ENCODE measurements at places on chromosomes 4 and X.

- no peak for DNase-seq
Observed at GRCh38 chrX:79107891-79108718, 36.4 kb upstream of the GPR174 start.

GRCh38 chr4:114156371-114156770 is 176.9 kb upstream of the ARSJ start:
- DNase-seq, result no peak

GRCh38 chr4:87024201-87024600 is 89.4 kb downstream of the AFF1 start:
- no peak for DNase-seq

- no peak for DNase-seq
Observed at GRCh38 chr4:76488888-76489685, 54.1 kb downstream of the SHROOM3 start.

- DNase-seq, result no peak
Observed at GRCh38 chr4:30903502-30904214, 183.5 kb downstream of the PCDH7 start.

GRCh38 chr4:183912585-183912984 is 7.5 kb downstream of the STOX2 start:
- DNase-seq, result no peak

- no peak for DNase-seq
Observed at GRCh38 chr4:147610686-147611085, 6.5 kb upstream of the TMEM184C start.

GRCh38 chr4:75235359-75235951 is 278.7 kb downstream of the RCHY1 start:
- DNase-seq, result no peak

- DNase-seq, result no peak
Observed at GRCh38 chr4:2324891-2325290, 63.0 kb upstream of the MXD4 start.

- DNase-seq, result no peak
Observed at GRCh38 chr4:52197306-52197705, 146.2 kb downstream of the SPATA18 start.

DNA sequence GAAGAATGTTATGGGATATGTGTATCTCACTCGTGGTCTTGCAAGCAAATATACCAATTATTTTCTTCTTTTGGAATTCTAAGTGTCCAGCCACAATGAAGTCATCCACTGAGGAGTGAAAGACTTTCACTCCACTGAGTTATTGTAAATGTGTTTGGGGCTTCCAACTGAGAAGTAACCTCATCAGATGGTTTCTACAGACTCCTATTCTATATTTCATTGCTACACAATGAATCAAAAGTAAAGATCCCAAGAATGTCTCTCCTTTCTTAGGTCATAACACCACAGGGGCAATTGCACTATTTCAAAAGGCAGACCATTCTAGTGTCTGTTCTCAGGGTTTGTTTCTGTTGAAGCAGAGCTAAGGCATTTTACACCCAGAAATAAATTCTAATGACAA is 12.3 kb upstream of the VCX2 start:
- DNase-seq, result no peak

GRCh38 chrX:70219938-70220764 is 14.3 kb upstream of the AWAT1 start:
- DNase-seq, result no peak

- no peak for DNase-seq
Observed at GRCh38 chr4:146330392-146330791, 116.1 kb downstream of the REELD1 start.

DNA sequence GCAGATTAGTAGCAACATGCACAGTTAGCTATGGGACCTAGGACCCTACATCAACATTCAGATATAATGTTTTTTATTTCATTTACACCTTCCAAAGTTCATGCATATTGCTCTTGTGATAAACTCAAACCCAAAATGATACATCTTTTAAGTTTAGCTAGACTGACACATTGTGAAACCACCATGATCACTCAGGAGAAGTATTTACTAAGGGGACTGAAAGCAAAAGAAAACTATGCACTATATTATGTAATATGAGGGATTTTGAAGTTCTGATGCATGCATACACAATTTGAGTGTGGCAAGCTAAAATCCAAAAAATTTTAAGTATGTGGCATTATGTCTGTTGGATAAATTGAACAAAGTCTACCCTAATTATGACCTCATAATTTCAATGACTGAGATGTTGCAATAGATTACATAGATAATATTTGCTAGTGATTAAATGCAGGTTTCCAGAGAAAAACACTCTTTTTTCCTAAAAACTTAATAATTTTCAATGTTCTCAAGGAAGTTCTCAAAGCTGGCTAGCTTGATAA is 914.8 kb upstream of the GRIA3 start:
- no peak for DNase-seq

DNA sequence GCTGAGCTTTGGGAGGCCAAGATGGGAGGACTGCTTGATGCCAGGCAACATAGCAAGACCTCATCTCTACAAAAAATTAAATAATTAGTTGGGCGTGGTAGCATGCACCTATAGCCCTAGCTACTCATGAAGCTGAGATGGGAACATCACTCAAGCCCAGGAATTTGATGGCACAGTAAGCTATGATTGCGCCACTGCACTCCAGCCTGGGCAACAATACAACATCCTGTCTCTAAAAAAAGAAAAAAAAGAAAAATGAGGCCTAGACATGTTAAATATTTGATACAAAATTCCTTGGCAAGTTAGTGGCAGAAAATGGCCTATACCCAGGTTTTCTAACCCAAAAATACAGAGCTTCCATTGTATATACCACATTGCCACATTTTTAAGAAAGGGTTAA is 88.1 kb upstream of the MAB21L2 start:
- no peak for DNase-seq

DNA sequence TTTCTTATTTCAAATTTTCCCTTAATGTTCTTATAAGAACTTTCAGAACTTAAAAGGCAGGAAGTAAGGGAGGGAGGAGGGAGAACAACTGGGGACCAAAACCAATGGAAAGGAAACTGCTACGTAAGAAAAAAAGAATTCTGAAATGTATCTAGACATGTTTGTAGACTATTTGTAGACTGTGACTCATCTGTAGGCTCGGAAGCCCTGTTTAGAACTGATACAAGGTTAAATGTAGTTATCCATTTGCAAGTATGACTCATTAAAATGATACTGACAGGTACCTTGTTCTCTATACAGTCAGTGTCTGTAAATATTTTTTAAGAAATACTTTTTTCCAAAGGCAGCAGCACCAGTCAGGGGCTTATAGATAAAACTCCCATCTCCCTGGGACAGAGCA is 202.0 kb downstream of the DHX15 start:
- no peak for DNase-seq

- DNase-seq, result no peak
Observed at GRCh38 chr4:140237616-140238350, 83.8 kb upstream of the MAML3 start.

- no peak for DNase-seq
Observed at GRCh38 chrX:47093248-47093647, 15.0 kb downstream of the RGN start.

GRCh38 chr4:112127048-112127637 is 18.1 kb upstream of the FAM241A start:
- DNase-seq, result no peak

GRCh38 chrX:68865300-68865699 is 36.5 kb downstream of the EFNB1 start:
- DNase-seq, result no peak

GRCh38 chrX:110002300-110003166 is at the start of gene TMEM164:
Gene TMEM164, plus strand, starts transcription at chrX:110003114. Its CDS starts 661 bp downstream, at chrX:110003775.
- DNase-seq, result peak; percentile 82

DNA sequence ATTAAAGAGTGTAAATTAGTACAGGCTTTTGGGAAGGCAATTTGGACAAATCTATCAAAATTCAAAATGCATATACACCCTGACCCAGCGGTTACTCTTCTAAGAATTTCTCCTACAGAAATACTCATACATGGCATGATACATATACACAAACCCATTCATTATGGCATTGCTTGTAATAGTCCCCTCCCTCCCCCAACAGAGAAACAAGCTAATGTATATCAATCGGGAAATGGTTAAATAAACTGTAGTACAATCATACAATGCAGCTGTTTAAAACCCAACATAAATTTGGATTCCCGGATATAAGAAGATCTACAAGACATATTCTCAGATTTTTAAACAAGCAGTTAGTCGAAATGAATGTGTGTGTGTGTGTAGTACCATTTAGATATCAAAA is 808 bp downstream of the HUWE1 start:
- no peak for DNase-seq

DNA sequence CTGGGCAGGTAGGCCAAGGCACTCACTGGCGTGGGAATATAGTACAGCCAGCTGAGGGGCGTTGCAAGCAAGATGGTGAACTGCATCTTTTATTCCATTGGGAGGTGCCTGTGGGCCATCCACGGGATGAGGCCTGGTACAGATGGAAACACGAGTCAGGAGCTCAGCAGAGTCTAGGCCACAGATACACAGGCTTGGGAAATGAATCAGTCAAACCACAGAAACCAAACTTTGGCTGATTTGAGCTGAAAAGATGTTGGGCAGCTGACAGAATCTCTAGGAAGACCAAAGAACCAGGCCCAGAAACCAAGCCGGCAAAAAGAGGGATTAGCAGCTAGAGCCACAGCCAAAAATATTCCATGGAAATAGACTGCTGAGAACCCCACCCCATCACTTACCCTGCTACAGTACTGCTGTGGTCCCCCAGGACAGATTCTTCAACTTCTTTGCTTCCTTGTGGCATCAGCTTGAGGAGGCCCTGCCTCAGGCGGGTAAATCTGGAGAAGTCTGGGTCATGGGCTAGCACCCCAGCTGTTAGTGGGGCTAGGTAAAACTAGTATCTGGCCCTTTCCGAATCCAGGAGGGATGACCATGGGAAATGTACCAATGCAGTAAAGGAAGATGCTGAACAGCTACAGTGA is 75.4 kb downstream of the TMEM131L start:
- peak; percentile 41 for DNase-seq

DNA sequence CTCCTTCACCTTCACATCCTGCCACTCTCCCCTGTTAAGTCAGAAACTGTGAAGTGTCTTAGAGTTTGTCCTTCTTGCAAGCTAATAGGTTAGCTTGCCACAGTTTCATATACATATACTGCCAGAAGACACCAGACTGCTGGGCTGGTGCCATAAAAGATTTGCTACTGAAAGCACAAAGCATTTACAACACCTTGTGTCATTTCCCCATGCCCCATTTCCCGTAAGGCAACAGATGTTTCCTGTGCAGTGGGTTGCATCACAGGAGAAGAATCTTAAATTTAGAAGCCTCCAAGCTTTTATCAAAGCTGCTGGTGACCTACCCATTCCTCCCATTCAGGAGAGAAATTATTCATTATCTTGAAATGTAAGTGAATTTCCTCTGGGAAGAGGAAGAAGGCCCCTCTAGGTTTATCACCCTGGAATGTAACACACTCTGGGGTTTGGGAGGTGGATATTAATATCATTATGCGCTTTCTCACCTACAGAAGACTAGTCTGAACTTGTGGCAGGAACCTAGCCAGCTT is 34.5 kb upstream of the RAB33B start:
- DNase-seq, result peak; percentile 19

- no peak for DNase-seq
Observed at GRCh38 chr4:103158760-103159159, 39.4 kb downstream of the CENPE start.

- DNase-seq, result no peak
Observed at GRCh38 chrX:112851161-112851779, 10.6 kb upstream of the AMOT start.

- DNase-seq, result no peak
Observed at GRCh38 chr4:158538176-158538575, 16.5 kb downstream of the RXFP1 start.

- no peak for DNase-seq
Observed at GRCh38 chrX:15785176-15785750, 5.0 kb upstream of the ZRSR2 start.

DNA sequence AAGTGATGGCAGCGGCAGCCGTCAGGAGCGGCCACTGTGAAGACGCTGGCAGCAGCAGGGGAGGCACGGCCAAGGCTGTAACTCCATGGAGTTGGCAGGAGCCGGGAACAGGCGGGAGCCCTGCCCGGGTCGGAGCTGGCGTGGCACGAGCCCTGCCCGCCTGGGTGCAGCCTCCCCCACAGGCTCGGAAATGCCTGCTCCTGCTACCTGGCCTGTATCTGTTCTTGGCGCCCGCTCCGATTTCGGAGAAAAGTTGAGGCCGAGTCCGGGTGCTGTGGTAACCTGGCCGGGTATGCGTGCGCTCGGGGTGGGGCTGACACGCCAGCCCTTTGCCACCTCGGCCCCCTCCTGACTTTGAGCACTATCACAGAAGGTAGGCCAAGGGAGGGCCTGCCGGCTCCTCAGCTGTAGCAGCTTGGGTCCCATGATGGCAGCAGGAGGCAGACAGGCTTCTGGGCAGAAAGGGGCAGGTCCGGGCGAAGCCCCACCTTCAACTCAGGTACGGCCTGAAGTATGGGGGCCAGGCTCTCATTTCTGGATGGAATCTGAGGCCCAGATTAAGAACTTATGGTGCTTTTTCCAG is 51.2 kb upstream of the SHISA3 start:
- no peak for DNase-seq

DNA sequence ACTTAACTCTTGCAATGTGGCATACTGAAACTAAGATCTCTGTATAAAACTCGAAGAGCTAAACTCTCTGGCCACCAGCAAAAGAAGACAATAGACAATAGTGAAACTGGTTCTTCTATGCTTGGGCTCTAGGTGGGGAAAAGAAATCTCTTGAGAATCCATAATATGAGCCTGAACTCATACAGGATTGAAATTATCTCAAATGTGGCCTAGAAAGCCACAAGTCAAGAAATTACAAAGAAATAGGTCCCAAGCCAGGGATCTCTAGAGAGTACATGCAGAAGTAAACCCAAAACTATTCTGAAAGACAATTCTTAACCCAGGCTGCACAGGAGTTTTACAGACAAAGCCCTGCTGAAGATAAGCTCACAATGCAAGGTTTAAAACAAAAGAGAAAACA is 127.4 kb downstream of the ANAPC10 start:
- DNase-seq, result no peak

DNA sequence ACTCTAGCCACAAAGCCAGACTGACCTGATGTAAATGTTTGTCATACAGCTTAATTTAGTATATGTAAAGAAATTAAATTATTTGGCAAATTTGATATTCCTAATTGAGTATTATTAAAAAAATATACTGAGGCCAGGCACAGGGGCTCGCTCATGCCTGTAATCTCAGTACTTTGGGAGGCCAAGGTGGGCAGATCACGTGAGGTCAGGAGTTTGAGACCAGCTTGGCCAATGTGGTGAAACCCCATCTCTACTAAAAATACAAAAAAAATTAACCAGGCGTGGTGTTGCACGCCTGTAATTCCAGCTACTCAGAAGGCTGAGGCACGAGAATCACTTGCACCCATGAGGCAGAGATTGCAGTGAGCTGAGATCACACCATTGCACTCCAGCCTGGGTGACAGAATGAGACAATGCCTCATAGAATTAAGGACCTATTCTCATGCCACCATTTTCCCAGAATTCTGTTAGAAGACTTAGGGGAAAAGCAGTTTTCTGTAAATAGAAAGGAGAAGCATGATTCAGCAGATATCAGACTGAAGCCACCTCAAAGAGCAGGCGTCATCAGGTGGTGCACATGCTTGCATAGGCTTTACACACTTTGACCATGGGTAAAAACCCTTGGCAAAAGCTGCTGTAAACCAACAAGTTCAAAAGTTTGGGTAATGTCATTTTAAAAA is 6.1 kb downstream of the UBQLN2 start:
- DNase-seq, result no peak

All from activated CD4-positive, alpha-beta memory T cell treated with anti-CD3 and anti-CD28 coated beads, Interleukin-2, amount 10 ng/mL, durations not matched to agents 7 days and 5 days (primary cell).